ENCODE measurements at places on chromosomes 11 and 22.

GRCh38 chr11:67300256-67300755 is 3.0 kb upstream of the SSH3 start:
- no peak for DNase-seq

- no peak for DNase-seq
Measured at GRCh38 chr22:22823131-22823810, 64.3 kb upstream of the IGLL5 start.

DNA sequence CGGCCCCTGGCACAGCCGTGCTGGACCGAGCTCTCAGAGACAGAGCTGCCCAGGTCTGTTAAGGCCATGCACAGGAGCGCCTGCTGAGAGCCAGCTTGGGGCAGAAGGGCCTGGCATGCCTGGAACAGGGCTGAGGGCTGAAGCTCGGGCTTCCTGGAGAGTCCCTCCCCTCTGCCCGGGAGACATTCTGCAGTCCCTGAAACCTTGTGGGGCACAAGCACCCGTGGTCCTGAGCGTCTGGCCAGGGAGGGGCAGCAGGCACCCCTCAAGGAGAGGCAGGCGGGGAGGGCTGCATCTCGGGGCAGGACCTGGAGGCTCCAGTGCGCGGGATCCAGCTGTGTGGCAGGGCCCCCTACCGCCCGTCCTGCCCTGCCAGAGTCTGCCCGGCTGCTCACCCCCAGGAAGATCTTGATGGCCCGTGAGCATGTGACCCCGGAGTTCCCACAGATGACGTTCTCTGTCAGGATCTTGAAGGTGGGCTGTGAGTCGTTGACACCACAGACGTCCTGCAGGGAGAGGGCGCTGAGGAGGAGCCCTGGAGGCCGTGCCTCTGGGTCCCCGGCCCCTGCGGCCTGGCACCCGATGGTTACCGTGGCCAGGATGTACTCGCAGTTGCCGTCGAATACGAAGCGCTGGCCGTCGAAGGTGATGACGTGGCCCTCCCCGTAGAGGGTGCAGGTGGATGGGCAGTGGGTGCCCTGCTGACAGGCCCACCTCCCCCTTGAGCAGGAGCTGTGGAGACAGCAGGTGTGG is 10.9 kb downstream of the MUC6 start:
- DNase-seq, result no peak

GRCh38 chr22:35375031-35375430 is 5.9 kb upstream of the HMOX1 start:
- DNase-seq, result no peak

GRCh38 chr11:3006505-3007260 is 14.6 kb upstream of the NAP1L4 start:
- DNase-seq, result no peak
